ENCODE measurements at places on chromosomes 4 and X. TPM values are rescaled to one million over a fixed set of nuclear protein-coding genes. Genes with fewer than 3 reads are reported as not detected.

- no peak for DNase-seq
These were observed 68.5 kb downstream of the CEP44 start for GRCh38 chr4:174352061-174352819.

DNA sequence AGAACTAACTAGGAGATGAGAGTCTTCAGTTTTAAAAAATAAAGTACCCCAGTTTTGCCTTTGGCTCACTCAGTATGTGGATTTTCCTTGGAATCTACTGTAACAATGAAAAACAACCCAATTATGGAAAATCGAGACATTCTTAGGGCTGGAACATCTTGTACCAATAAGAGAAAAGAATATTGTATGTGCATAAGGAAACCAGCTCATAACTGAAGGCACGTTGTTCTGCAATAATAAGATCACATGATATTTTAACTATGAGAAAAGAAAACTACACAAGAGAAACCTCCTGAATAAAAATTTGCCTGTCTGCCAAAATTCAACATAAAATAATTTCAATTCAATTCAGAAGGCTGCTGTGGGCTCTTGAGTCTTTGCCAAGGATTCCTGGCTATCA is 261.8 kb upstream of the EDNRA start:
- DNase-seq = no peak

GRCh38 chr4:47468706-47469365 is 5.3 kb upstream of the COMMD8 start:
- DNase-seq = no peak

- DNase-seq = no peak
These were observed 48.1 kb upstream of the CPLX1 start for GRCh38 chr4:874056-874455.

Gene CENPVL1
- not detected for total RNA-seq

Gene MAGIX
- total RNA-seq = 9.0 TPM

Measured in right cardiac atrium (tissue), 5 donors.